EL (cell line): ENCODE measurements at places on chromosomes 12 and 14.

DNA sequence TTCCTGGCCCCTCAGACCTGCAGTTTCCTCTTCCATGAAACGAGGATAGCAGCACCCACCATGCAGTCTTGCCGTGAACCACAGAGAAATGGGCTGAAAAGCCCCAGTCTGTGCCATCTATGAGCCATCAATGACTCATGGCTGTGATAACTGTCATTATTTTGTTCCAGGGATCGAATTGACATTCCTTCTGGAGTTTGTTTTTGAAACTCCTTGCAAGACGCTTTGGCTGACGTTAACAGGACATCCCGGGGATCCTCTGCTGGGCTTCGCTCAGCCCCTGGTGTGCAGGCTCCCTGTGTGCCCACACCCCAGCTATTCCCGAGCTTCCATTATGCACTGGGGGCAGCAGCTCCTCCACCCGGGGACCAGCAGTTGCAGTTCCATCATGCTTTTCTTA, 33.8 kb downstream of the MMAB start:
- DNase-seq: peak; percentile 80

DNA sequence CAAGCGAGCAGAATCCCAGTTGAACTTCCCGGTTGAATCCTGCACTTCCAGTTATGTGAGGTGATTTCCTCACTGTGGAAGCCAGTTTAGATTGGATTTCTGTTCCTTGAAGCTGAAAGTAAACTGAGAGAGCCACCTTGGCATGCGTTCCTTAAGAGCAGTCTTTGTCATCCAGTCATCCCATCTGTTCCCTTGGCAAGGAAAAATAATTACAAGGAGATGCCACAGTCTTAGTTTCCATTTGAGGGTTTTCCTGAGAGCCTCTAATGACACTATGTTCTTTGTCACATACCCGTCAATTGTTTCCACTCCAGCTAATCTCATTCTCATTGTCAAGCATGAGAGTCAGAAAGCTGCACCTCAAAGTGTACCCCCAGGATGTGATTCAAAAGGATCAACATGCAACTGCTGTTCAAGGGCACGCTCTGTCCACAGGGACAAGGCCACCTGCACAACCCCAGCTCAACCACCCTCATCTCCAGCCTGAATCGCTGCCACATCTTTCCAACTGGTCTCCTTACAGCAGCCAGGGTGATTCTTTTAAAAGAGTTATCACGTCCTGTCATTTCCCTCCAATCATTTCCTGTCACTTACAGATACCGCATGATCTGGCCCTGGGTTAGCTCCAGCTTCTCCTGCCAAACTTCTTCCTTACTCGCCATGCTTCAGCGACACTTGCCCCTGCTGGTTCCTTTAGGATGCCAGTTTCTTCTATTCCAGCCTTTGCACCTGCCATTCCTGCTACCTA, 18.0 kb upstream of the TCP11L2 start:
- no peak for DNase-seq

DNA sequence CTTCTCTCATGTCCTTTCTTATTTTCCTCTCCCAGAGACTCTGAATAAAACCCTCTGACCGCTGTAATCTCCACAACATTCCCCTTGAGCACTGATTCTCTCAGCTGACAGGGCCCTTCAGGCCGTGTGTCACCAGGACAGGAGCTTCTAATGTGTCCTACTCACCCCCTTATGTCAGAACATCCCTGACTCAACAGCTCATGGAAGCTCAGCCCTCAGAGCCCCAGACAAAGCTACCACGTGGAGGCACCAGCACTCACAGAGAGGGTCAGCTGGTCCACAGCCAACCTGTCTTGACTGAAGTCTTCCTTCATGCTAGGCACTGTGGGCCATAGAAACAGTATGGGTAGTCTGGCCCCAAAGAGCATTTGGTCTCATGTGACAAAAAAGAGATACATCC, 49.8 kb downstream of the SMUG1 start:
- DNase-seq: peak; percentile 25

DNA sequence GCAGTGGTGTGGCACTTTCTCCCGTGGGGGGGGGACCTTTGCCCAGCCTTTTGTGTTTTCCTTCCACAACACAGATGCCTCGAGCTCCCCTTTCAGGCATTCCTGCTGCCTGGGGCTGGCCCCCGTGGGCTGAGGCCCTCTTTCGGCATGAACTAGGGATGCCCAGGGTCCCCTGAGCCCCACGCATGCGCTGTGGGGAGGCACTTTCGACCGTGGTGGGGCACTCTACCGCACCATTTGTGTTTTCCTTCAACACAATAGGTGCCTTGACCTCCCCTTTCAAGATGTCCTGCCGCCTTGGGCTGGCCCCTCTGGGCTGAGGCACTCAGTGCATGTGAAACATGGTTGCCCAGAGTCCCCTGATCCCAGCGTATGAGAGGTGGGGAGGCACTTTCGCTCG, 363.7 kb downstream of the ALG10 start:
- DNase-seq: no peak

GRCh38 chr14:69827560-69827959, 30.5 kb upstream of the SLC10A1 start:
- DNase-seq: no peak

DNA sequence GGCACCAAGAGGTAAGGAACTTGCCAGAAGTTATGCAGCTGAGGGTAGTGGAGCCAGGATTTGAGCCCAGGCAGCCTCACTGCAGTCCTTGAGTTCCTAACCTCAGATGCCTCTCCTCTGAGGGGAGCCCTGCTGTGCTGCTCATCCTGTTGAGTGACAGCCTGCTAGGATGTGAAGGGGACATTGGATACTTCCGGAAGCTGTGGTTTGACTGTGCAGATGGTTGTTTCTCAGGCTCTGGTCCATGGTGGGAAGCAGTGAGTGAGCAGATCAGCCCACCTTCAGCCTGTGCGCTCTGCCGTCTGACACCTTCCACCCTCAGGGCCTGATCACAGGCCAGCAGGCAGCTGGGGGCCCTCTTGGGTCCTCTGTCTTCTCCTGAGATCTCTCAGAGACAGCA, 253.2 kb downstream of the CACNA1C start:
- no peak for DNase-seq

- peak; percentile 24 for DNase-seq
Observed at GRCh38 chr14:50425816-50426215, 29.1 kb upstream of the CDKL1 start.

DNA sequence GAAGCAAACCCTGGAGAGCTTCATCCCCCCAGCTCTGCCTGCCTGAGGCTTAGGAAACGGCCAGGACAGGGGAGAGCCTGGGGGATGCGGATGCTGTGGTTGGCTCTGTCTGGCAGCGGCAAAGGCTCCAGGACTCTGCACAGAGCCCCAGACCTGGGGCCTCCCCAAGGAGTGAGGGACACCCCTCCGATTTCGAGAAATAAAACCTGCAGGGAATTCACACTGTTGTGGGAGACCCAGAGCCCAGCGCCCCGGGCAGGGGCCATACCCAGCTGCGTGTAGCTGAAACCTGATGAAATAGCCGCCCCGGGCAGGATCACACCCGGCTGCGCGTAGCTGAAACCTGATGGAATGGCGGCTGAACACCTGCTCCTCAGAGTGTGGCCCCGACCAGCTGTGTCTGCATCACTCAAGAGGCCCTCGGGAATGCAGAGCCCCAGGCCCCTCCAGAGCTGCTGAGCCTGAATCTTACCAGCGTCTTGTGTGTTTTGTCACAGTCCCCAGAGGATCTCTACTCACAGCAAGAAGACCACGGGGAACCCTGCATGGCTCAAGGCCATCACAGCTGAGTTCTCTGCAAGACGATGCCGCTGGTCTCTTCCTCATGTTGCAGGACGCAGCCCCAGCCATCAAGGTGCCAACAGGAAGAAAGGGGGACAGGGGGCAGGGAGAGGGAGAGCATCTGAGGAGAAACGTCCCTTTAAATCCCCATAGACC, 46.5 kb upstream of the GALNT9 start:
- no peak for DNase-seq

GRCh38 chr14:80427101-80427500, 215.8 kb upstream of the DIO2 start:
- peak; percentile 8 for DNase-seq
